ENCODE measurements at places on chromosomes 2 and 18. TPM values are rescaled to one million over a fixed set of nuclear protein-coding genes. Genes with fewer than 3 reads are reported as not detected.

The CDH2 gene
- 23.8 TPM for total RNA-seq

The TRIP12 gene
- total RNA-seq, result 143 TPM

The UGT1A5 gene
- total RNA-seq, result not detected

The NEB gene
- total RNA-seq, result under 0.01 TPM

The RAX gene
- not detected for total RNA-seq

The ZAP70 gene
- not detected for total RNA-seq

The SIX3 gene
- not detected for total RNA-seq

The SLC5A7 gene
- total RNA-seq, result not detected

The ALPP gene
- not detected for total RNA-seq

The TP53I3 gene
- 39.7 TPM for total RNA-seq

The TTC31 gene
- total RNA-seq, result 20.0 TPM

The MAP3K19 gene
- not detected for total RNA-seq

The ATP6V1B1 gene
- total RNA-seq, result 1.1 TPM

The ERFE gene
- total RNA-seq, result 24.2 TPM

The IL1B gene
- 0.72 TPM for total RNA-seq

The IKZF2 gene
- 18.6 TPM for total RNA-seq

The UCN gene
- 4.5 TPM for total RNA-seq

The CMPK2 gene
- 3.6 TPM for total RNA-seq

The LBX2 gene
- 2.1 TPM for total RNA-seq

The CAPN13 gene
- total RNA-seq, result not detected

All from cardiac atrium fibroblast (primary cell).